ENCODE measurements at places on chromosomes 1 and 21. TPM values are rescaled to one million over a fixed set of nuclear protein-coding genes. Genes with fewer than 3 reads are reported as not detected.
A peak's percentile ranks its signal among the peaks of the same experiment; 100 is the strongest.

DNA sequence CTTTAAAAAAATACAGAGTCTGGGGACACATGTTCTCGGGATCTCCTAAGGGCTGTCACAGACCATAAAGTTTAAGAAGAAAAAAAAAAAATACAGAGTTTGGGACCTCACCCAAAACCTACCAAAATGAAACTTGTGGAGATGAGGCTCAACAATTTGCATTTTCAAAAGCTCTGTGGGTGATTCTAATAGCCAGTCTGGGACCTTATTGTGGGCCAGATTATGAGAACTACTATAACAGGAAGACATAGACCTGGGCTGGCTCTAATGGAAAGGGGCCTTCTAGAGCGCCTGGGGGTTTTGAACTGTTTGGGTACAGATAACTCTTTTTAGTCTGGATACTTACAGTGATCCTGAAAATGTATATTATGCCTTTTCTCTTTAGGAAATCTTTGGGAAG is 69.1 kb downstream of the LAMC1 start:
- no peaks in the 10 kb centered on the region for H3K27me3 ChIP-seq
- no peak overlapping the region for H3K27ac ChIP-seq
- peaks cover 44% of the 10 kb centered on the region for H3K4me1 ChIP-seq
- H3K4me3 ChIP-seq = no peak overlapping the region
- no peaks in the 10 kb centered on the region for H3K36me3 ChIP-seq

GRCh38 chr1:47189844-47190508 is at the start of gene PDZK1IP1:
Gene PDZK1IP1 (minus strand): TSS chr1:47190036. CDS start chr1:47189932, 104 bp downstream.
- DNase-seq = peak; percentile 89
- H3K27ac ChIP-seq = peak within 1 kb of the TSS; percentile 73
- peaks cover 19% of the 10 kb centered on the region for H3K4me1 ChIP-seq

DNA sequence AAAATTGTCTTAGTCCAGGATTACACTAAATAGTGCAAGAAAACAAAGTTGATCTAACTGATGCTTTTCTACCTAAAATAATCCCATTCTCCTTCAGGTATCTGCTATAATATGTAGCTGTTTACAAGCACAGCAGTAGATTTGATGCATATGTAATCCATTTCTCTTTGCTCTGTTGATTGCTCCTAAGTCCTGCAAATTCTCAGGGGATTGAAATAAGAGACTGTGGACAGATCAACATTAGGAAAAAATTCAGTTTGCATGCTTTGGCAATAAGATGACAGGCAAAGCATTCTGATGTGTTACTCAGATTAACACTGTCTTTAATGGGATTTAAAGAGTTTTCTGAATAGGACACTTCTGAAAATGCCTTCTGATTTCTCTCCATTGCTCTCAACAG is 34.7 kb downstream of the RNF11 start:
- no peaks in the 10 kb centered on the region for H3K36me3 ChIP-seq
- H3K27me3 ChIP-seq = no peaks in the 10 kb centered on the region
- H3K27ac ChIP-seq = no peak overlapping the region
- DNase-seq = no peak

- no peak for DNase-seq
- no peak overlapping the region for H3K4me3 ChIP-seq
- no peaks in the 10 kb centered on the region for H3K27me3 ChIP-seq
- no peak overlapping the region for H3K27ac ChIP-seq
These were observed 35.1 kb upstream of the EYA3 start for GRCh38 chr1:28123461-28123961.

- H3K27ac ChIP-seq = no peak overlapping the region
- DNase-seq = no peak
- no peak overlapping the region for H3K4me3 ChIP-seq
- H3K36me3 ChIP-seq = no peaks in the 10 kb centered on the region
These were observed 195.3 kb upstream of the APP start for GRCh38 chr21:26365849-26366248.

GRCh38 chr1:208019257-208019656 is 108.3 kb upstream of the CD34 start:
- peaks cover 9% of the 10 kb centered on the region for H3K4me1 ChIP-seq
- no peak overlapping the region for H3K27ac ChIP-seq
- no peak overlapping the region for H3K4me3 ChIP-seq

- no peak overlapping the region for H3K4me3 ChIP-seq
- H3K27me3 ChIP-seq = no peaks in the 10 kb centered on the region
- DNase-seq = no peak
- H3K4me1 ChIP-seq = no peaks in the 10 kb centered on the region
- H3K36me3 ChIP-seq = no peaks in the 10 kb centered on the region
These were observed 2.7 kb downstream of the OR6F1 start for GRCh38 chr1:247713753-247714152.

DNA sequence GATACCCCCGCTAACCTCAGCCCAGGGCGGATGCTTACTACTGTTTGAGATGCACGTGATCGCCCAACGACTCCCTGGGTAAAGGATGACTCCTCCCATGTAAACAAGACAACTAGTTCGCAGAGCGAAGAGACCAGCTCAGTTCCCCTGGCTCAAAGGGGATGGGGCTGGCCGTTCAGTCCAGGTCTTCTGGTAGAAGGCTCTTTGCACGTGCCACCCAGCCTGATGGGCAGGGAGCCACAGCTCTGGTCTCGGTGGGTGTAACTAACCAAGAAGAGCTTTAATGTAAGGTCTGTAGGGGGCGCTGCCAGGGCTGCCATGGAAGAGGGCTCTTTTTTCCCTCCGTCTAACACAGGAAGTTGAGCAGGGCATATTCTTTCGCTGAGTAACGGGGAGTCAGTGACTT is 49.4 kb upstream of the PARP1 start:
- no peak for DNase-seq
- no peak overlapping the region for H3K27ac ChIP-seq
- H3K27me3 ChIP-seq = no peaks in the 10 kb centered on the region

The RCSD1 gene
- total RNA-seq = 11.1 TPM

DNA sequence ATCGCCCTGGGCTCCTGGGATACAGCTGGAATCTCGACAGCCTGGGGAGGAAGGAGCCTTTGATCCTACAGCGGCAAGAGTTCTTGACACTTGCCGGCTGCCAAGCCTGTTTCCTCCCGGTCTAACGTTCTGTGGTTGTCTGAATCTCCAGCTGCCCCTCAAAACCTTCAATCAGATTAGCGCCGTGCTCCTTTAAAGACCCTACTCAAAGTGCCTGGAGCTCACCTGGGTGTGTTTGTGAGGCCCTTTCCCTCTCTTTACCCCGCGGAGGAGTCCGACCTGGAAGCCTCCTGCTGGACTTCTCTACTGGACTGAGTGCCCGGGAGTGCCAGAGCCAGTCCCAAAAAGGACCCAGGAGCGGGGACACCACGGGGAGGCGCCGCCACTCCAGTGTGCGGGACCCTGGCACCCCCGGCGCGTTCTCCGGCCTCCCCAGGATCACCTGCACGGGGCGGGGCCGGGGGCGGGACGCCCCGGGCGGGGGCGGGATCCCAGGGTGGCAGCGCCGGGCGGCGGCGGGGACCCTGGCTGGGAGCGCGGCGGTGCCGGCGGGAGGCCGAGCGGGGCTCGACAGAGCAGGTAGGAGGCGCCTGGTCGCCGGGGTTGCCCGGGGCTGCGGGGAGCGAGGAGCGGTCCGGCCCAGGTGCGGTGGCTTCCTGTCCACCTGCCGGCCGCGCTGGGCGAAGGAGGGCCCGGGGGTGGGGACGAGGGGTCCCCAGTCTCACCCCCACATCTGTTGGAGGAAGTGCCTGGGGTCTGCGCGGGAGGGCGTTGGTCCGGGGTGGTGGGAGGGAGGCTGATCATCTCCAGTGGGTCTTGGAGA is at the start of gene NCMAP:
NCMAP (plus strand) TSS at position 497 of the 823 bp plus-strand sequence. CDS start 39,344 bp downstream, outside the sequence.
- H3K27me3 ChIP-seq = no peaks in the 10 kb centered on the region
- DNase-seq = no peak
- no peaks in the 10 kb centered on the region for H3K36me3 ChIP-seq
- peak within 1 kb of the TSS; percentile 36 for H3K4me3 ChIP-seq

The CD247 gene
- total RNA-seq = 1.6 TPM

GRCh38 chr1:206839857-206840256 is 25.6 kb upstream of the IL20 start:
- no peaks in the 10 kb centered on the region for H3K27me3 ChIP-seq
- no peak for DNase-seq
- H3K27ac ChIP-seq = no peak overlapping the region
- H3K4me3 ChIP-seq = no peak overlapping the region
- no peaks in the 10 kb centered on the region for H3K4me1 ChIP-seq

Measured in thoracic aorta (tissue), 2 donors.